ENCODE measurements at places on chromosomes 4 and X.

GRCh38 chrX:144648788-144649187 is 598.5 kb upstream of the SPANXN1 start:
- DNase-seq, result no peak

GRCh38 chr4:86096373-86096772 is 263.5 kb downstream of the MAPK10 start:
- DNase-seq, result no peak

GRCh38 chr4:120893314-120893713 is 29.2 kb downstream of the PRDM5 start:
- DNase-seq, result no peak

GRCh38 chr4:87087420-87087819 is 133.0 kb downstream of the KLHL8 start:
- DNase-seq, result no peak

- DNase-seq, result no peak
Observed at GRCh38 chr4:101850698-101851097, 60.2 kb downstream of the BANK1 start.

DNA sequence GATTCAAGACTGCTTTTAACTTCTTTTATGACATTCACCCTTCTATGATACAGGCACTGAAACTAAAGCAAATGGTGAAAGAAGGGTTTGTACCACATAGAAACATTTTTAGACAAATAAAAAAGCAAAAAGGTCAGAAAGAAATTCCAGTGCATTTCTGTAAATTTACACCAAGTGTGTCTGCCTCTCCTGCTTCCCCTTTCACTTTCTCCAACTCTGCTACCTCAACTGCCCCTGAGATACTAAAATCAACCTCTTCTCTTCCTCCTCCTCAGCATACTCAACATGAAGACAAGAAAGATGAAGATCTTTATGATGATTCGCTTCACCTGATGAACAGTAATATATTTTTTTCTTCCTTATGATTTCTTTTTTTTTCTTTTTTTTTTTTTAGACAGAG is 187.9 kb downstream of the LRBA start:
- no peak for DNase-seq

- no peak for DNase-seq
Observed at GRCh38 chr4:156547891-156548290, 423.7 kb downstream of the PDGFC start.

- DNase-seq, result no peak
Observed at GRCh38 chr4:139568206-139568955, 12.4 kb upstream of the SETD7 start.

GRCh38 chrX:107398115-107398514 is 51.3 kb upstream of the FRMPD3 start:
- DNase-seq, result no peak

- no peak for DNase-seq
Observed at GRCh38 chr4:58940167-58940566, 1830.0 kb upstream of the IGFBP7 start.

GRCh38 chr4:23789762-23790161 is 100.1 kb downstream of the PPARGC1A start:
- no peak for DNase-seq

DNA sequence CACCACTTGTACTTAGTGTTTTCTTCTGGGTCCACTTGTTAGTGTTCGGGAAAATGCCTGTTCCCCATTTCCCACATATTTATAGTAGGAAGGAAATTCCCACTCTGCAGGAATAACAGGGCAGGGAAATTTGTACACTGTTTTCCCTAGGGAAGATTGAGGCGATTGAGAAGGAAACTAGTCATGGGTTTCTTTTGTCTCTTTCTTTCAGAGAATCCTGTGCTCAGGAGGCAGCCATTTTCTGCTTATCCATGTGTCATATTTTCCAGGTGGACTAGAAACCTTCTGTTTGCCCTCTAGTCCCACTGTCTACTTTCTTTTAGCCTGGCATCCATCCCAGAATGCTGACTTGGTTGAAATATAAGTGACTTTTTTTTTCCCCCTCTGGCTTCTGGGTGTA is 299.1 kb upstream of the ANKRD50 start:
- DNase-seq, result no peak

- no peak for DNase-seq
Observed at GRCh38 chr4:53905941-53906377, 158.4 kb downstream of the CHIC2 start.

- no peak for DNase-seq
Observed at GRCh38 chr4:138616775-138617174, 374.6 kb upstream of the SLC7A11 start.

DNA sequence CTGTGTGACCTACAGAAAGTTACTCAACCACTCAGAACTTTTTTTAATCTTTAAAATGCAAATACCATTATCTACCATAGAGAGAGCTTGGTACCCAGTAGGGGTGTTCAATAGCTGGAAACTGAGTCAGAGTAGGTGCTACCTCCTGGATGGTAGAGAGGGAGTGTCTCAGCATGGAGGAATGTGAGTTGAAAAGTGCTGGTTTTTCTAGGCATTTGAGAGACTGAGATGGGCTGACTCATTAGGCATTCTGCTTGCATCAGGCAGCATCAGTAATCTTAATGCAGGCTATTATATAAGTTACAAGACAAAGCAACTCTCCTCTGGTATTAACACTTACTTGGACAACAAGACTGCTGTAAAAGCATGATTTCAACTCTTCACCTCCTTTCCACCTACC is 70.9 kb upstream of the ARHGEF9 start:
- DNase-seq, result no peak

- DNase-seq, result peak; percentile 21
Observed at GRCh38 chr4:138114434-138114833, 127.7 kb downstream of the SLC7A11 start.

DNA sequence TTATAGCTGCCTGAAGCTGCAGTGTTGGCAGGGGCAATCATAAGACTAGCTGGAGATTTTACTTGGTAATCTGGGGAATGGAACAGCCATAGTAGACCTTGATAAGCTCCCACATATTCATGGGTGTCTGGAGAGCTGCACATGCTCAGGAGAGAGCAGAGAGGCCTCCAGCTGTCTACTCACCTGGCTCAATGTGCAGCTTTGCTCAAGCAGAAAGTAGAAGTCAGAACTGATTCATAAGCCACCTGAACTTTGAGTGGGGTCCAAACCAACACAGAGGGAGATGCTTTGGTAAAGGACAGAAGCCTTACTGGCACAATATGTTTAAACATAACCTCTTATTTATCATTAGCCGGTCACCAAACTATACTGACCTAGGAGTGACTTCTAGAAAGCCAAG is 54.4 kb downstream of the KDM6A start:
- no peak for DNase-seq

GRCh38 chrX:119690921-119691716 is 1.8 kb downstream of the SEPTIN6 start:
- DNase-seq, result no peak

- no peak for DNase-seq
Observed at GRCh38 chr4:37533286-37534033, 152.7 kb downstream of the RELL1 start.

DNA sequence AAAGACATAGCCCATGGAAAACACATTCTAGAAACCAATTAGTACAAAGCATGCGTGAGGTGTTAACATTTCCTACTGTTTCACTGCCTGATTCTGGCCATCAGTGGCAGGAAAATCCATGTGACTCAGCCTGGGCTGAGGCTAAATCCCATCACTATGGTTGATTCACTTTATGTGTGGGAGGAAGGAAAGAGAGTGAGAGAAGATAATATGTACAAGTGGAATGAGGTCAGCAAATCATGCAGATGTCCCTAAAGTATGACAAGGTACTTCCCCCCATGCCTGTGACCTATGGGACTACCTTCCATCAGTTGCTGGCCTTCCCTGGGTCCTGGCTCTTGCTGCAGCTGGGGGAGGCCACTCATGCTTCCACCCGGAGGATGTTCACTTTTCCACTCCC is 64.2 kb upstream of the MAP3K15 start:
- no peak for DNase-seq

- no peak for DNase-seq
Observed at GRCh38 chrX:53089224-53089842, 4.6 kb upstream of the KANTR start.

DNA sequence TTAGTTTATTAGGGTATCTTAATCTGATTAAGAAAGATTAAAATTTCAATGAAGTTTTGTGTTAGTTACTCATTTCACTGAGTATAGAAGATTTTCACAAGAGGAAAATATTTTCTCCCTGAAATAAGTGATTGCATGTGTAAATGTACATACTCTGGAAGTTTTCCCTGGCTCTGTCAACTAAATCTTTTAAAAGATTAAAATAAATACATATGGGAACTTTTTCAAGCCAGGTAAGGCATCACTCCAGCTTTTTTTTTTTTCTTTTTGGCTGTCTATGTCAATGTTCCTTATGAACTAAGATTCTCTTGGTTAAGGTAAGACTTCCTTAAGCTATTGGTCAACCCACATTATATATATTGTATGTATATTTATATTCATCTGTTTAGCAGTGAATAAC is 117.6 kb downstream of the CBR4 start:
- no peak for DNase-seq

- DNase-seq, result no peak
Observed at GRCh38 chrX:71282514-71283402, 677 bp upstream of the NONO start.

DNA sequence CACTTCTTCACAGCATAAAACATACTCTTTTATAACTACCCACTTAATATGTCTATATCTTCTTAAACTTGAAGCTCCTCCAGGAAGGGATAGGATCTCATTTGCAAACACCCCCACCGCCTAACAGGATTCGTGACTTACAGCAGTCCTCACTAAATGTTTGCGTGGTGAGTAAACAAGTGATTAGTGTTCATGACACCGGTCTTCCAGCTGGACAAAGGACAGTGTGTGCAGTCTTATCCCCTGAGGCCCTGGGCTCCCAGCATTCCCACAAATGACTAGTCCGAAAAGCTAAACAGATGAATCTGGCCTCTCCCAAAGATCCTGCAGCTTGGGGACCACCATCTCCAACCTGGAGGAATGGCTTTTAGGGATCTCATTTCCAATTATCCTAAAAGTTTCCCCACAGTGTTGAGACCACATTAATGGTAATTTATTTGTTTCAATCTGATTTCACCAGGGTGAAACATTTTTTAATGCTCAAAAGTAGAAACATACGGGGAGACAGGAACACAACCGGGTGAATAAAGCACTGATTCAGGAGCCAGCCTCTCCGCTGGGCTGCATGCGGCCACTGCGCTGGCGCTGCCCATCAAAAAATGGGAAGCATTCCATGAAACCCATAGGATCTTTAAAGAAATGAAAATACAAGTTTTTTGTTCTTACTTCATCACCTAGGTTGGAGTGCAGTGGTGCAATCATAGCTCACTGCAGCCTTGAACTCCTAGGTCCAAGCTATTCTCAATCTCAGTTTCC is 69.2 kb downstream of the HADH start:
- DNase-seq, result no peak

DNA sequence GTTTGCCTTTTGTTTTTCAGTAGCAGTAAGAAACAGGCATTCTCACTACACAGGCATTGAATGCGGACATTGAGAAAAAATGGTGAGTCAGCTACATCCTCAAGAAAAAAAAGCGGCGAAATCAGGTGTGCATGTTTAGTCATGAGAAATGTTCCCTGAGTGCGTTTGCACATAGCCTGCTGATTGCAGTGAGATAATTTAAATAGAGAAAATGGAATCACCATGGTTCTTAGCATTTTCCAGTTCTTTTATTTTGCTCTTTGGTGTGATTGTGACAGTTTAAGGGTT is 54.1 kb upstream of the CLDN34 start:
- no peak for DNase-seq

GRCh38 chr4:27861802-27862201 is 1001.2 kb downstream of the STIM2 start:
- DNase-seq, result no peak

DNA sequence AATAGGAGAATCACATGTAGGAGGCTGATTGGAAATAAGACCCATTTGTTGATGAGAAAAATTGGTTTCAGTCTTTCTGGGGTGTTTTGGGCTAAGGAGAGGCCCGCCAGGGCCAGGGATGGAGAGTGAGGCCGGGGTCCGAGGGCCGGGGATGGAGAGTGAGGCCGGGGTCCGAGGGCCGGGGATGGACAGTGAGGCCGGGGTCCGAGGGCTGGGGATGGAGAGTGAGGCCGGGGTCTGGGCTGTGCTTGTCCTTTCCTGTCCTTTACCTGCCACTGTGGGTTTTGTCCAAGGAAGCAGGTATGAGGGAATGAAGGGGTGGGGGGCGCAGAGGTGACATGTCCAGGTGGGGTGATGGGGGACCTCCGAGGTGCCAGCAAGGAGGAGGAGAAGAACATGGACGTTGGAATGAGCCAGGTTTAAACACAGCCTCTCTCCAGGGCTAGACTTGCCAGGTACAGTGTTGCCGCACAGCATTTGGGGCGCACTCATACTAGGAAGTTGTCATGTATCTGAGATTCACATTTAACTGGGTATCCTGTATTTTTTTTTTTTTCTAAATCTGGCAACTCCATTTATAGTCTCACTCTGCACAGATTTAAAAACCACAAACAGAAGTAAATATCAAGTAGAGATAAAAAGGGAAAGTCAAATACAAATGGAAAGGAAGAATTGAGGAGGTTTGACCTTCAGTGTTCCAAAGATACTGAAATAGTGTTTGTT is 8.8 kb downstream of the RGS12 start:
- no peak for DNase-seq

- no peak for DNase-seq
Observed at GRCh38 chrX:28120072-28120471, 138.8 kb upstream of the DCAF8L1 start.

GRCh38 chr4:120691106-120691505 is 231.4 kb downstream of the PRDM5 start:
- DNase-seq, result no peak

DNA sequence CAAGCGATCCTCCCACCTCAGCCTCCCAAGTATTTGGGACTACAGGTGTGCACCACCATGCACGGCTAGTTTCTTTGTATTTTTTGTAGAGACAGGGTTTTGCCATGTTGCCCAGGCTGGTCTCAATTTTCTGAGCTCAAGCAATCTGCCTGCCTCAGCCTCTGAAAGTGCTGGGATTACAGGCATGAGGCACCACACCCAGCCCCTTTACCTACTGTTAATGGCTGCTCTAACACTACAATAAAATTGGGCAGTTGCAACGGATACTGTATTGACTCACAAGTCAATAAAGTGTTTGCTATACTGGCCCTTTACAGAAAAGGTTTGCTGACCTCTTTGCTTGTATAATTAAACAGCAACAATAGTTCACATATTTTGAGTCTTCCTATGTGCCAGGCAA is 41.5 kb downstream of the TRIM2 start:
- DNase-seq, result no peak

GRCh38 chr4:97396097-97396496 is 747.2 kb downstream of the STPG2 start:
- no peak for DNase-seq

- DNase-seq, result no peak
Observed at GRCh38 chr4:133588306-133588705, 439.2 kb downstream of the PCDH10 start.

DNA sequence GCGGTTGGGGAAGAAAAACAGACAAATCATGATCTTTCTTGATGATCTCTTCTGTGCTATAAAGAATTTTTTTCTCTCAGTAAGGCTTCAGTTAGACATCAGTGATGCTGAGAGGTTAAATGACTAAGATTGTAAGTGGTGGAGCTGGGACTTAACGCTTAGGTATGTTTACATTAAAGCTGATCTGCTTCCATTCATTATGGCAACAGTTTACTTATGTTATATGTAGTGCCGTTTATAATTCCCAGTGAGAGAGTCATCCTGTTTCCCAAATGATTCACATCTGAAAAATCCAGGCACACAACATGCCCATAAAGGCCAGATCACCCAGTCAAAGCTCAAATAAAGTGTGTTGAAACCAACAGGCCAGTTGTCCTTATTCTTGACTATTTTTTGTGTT is 50.1 kb downstream of the CENPVL3 start:
- no peak for DNase-seq

Measured in GM19239 (cell line).